Brain (organoid and tissue), 16 donors: ENCODE measurements at places on chromosomes 4 and X.

GRCh38 chr4:143025081-143025704 is 159.5 kb upstream of the USP38 start:
- no peak for DNase-seq

GRCh38 chr4:83677656-83678055 is 141.7 kb downstream of the GPAT3 start:
- no peak for DNase-seq

- DNase-seq: no peak
Observed at GRCh38 chrX:825991-826390, 195.4 kb downstream of the SHOX start.

- DNase-seq: no peak
Observed at GRCh38 chrX:95911062-95911461, 773.6 kb upstream of the DIAPH2 start.

GRCh38 chr4:138475116-138475515 is 233.0 kb upstream of the SLC7A11 start:
- no peak for DNase-seq

DNA sequence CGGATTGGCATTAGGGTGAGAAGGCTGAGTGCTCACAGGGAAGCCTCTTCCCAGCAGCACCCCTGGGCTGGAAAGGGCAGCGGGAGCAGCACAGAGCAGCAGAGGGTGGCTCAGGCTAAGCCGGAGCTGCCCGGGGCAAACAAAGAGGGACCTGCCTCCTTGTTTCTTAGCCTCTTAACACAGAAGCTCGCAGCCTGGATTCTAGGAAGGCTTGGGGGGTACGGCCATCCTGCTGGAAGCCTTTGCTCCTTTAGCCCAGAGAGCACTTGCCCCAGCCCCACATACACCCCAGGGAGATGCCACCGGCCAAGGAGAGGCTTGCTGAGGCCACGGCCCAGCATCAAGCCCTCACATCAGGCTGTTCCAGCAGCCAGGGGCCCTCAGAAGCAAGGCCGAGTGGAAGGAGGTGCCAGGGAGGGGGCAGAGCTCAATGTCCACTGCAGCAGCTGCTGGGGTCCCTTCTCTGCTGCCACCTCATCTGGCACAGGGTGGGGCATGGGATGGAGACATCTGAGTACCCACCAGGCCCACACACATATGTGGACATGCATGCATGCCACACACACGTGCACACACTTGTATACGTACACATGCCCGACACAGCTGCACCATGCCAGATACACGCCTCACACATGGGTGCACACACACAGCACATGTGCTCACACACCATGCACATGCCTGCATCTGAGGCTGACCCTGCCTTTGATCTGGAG is 20.3 kb upstream of the SPON2 start:
- DNase-seq: no peak

DNA sequence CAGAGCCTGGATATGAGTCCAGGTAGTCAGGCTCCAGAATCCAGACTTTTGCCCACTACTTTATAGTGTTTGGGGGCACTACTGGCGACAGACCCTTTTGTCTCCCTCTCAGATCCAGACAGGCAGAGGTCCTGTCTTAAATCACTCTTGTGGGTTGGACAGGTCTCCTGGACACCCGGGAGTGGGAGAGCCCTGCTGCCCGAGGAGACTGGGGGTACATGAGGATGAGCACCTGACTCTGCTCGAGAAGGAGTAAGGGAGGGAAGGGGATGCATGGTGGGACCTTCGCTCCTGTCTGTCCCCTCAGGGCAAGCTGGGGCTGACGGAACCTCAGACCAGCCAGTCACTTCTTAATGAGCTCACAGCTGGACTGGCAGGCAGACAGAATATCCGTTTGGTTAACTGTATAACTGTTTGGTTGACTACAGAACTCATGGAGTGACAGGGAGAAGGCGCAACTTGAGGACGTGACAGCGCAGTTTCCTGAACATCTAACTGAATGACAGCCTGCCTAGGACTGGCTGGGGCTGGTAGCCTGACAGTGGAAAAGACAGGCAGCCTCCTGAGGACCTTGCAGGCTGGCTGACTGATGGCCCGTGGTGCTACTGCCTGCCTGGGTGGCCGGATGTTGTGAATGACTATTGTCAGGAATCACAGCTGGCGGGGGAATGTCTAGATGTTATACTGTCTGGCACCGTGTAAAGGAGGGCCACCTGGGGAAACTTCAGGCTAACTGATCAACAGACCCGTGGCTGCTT is 1.6 kb upstream of the SUV39H1 start:
- DNase-seq: no peak

DNA sequence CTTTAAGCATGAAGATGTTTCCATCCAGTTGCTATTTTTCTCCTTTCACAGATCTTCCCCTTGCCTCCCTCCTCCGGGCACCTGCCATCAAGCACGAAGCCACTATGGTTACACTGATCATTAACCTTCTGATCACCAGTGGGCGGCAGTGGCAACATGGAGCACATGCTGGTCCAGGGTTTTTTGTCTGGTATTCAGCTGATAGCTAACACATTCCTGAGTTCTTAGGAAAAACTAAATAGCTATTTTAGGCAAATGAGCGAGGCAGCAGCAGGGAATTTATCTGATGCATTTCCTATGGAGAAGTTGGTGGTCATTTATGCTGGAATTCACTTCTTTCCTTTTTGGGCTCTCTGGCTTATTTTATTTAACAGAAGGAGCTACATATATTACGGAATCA is 22.9 kb downstream of the SHISA3 start:
- no peak for DNase-seq

GRCh38 chrX:68876731-68877130 is 47.9 kb downstream of the EFNB1 start:
- DNase-seq: no peak

- no peak for DNase-seq
Observed at GRCh38 chr4:36310793-36311192, 29.4 kb downstream of the DTHD1 start.

DNA sequence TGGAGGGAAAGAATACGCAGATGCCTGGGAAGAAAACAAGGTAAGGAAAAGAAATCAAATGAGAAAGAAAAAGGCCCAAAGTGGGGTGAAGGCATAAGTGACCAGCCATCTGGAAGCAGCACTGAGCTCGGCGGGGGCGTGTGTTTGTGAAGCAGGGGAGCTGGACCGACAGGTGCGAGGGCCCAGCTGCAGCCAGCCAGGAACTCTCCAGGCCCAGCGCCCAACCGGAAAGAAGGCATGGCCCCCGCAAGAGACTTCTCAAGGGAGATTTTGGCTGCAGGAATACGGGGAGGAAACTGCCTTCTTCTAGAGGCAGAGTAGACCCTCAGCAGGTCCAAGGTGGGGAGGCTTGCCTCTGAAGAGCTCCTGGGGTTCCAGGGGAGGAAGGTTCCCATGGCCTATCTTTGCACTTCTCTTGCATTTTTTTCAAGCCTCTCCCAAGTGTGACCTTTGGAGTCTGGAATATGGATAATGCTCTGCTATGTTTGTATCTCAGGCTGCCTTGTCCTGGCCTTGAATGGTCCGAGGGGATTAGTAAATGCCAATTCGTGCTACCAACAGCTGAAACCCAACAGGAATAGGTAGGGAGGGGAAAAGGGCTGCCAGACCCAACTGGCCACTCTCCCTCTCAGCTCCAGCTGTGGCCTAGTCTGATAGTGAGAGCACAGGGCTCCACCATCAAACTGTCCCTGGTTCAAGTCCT is 10.8 kb upstream of the CITED1 start:
- no peak for DNase-seq

- DNase-seq: no peak
Observed at GRCh38 chr4:166202991-166203390, 330.0 kb downstream of the TLL1 start.

GRCh38 chr4:76426272-76426671 is 5.3 kb upstream of the CCDC158 start:
- DNase-seq: no peak

- no peak for DNase-seq
Observed at GRCh38 chrX:1418901-1419544, 27.1 kb upstream of the SLC25A6 start.

GRCh38 chrX:9072281-9072680 is 38.4 kb upstream of the FAM9B start:
- no peak for DNase-seq

DNA sequence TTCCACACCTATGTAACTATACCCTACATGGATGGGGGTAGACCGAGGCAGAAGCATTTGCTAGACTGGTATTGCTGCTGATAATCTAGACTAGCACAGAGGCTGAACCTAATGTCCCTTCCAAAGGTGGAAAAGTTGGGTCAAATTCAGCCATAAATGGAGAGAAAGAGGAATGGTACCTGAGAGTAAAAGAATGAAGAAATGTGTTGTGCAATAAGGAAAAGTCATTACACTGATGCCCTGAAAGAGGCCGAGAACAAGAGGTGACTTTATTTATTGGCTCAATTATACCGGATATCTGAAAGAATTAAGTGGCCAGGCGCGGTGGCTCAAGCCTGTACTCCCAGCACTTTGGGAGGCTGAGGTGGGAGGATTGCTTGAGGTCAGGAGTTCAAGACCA is 52.1 kb downstream of the ZNF41 start:
- no peak for DNase-seq
